Stimulated activated CD4-positive, alpha-beta T cell treated with anti-CD3 and anti-CD28 coated beads, TNF-alpha, amount 100 ng/mL, for 24 hours (primary cell): ENCODE measurements at places on chromosomes 12 and 14.

DNA sequence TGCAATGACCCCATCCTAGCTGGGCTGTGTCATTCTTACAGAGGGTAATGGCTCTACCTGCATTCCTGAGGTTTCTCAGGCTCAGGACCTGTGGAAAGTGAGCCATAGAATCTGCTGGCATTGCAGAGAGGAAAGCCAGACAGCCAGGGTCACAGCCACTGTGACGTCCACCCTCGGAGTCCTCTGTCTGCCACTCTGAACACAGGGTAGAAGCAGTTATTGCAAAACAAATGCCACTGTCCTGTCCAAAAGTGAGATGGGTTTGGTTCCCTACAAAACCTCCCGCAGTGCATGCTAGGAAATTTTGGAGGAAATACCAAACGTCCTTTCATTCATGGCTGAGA lies 37.8 kb downstream of the TNFAIP2 start:
- no peak for DNase-seq

DNA sequence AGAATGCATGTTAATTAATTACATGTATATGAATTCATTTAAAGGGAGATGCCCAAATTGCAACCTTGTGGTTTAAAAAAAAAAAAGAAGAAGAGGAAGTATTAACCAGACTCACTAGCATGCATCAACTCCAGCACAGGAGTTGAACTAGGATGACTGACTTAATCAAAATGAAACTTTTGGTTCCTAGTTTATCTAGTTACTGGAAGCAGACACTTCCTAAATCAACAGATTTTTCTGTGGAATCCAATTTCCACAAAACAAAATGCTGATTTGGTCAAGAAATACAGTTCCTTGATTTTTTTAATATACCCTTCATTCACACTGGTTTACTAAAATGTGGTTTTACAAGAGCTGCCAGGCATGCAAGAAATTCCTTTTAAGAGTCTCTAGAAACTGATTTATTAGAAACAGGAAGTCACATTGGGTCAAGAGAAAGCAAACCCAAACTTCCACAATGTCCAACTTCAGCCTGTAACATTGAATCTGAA lies 41.6 kb downstream of the ITPR2 start:
- no peak for DNase-seq

- no peak for DNase-seq
Measured at GRCh38 chr14:23916446-23916845, 37.1 kb upstream of the DHRS4 start.

DNA sequence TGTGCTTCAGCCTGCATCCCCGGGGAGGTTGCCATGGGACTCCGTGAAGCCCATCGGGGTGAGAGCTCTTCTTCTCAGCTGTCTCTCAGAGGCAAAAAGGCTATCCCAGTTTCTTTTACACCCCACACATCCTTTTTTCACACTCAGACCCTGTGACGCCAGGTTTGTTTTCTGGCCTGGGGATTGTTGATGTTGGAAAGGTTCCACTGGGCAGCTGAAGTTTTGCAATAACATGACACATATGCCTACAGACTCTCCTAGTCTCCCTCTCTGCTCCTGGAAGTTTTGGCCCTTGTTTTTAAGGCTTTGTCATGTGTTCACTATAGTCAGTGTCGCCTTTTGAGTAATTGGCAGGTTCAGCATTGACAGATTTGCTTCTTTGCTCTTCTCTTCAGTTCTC lies 118.6 kb downstream of the SMOC1 start:
- no peak for DNase-seq

GRCh38 chr12:110680032-110680431 lies 8.9 kb downstream of the HVCN1 start:
- no peak for DNase-seq

DNA sequence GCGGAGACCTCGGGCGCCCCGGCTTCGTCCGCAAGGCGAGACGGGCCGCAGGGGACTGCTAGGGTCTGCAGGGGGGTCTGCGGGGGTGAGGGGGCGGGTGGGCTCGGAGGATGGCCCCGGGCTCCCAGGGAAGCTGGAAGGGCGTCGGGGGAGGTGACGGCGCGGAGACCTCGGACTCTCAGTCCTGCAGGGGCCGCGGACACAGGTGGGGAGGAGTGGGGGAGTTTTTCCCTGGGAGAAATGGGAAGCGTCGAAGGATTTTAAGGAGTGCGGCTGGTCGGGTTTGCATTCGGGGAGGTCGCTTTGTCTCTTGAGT lies 25.9 kb downstream of the ZBTB42 start:
- no peak for DNase-seq

DNA sequence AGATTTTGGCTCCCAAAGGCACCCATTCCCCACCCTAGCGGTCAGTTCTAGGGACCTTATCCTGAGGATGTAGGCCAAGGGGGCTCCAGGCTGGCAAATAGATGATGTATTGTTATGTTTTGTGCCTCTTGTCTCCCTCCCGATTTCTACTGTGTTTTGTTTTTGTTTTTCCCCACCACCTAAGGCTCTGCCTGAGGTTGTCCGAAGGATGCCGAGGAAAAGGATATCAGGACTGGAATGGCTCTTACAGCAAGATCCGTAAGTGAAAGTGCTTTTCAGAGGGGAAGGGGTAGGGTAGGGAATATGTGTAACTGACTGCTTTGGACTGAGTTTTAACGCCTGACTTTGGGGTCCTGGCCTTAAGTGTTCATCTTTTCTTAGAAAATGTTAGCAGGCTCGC lies 6.6 kb downstream of the FOXG1 start:
- no peak for DNase-seq

DNA sequence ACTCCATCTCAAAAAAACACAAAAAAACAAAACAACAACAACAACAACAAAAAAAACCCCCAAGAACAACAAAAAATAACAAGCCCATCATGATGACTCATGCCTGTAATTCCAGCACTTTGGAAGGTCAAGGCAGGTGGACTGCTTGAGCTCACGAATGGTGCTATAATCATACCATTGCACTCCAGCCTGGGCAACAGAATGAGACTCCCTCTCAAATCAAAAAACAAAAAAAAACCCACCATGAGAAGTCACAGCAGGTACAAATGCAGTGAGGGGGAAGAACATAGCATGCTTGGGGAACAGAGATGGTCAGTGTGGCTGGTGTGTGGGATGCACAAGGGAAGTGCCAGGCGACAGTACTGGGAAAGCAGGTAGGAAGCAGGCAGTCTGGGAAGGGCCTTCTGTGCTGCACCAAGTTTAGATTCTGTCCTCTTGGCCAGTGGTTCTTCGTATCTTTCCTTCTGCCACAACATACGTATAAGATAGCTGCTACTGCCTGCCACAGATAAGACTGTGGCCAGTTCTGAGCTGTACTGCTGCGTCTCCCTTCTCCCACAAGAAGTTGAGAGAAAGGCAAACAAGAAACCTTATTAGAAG lies 28.0 kb downstream of the ATG14 start:
- DNase-seq = no peak

DNA sequence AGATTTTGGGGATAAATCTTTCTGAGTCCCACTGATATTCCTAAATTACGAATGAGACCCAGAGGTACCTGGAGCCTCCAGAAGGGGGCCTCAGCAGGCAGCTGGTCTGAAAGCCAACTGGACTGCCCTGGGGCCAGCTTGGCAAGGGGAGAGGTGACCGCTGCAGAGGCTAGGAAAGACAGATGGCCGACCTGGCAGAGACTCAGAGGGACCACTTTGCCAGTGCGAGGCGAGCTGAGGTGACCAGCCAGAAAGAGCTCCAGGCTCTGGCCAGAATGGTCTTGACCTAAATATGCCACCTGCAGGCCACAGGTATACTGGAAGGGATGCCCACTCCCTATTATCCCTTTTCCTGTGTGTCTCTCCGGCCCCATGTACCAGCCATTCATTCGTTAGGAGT lies 256.8 kb upstream of the GARIN6 start:
- DNase-seq = no peak

- DNase-seq = peak; percentile 49
Measured at GRCh38 chr12:68358532-68359485, 26.6 kb upstream of the MDM1 start.

- DNase-seq = no peak
Measured at GRCh38 chr12:42448841-42449240, 122.9 kb downstream of the PPHLN1 start.

DNA sequence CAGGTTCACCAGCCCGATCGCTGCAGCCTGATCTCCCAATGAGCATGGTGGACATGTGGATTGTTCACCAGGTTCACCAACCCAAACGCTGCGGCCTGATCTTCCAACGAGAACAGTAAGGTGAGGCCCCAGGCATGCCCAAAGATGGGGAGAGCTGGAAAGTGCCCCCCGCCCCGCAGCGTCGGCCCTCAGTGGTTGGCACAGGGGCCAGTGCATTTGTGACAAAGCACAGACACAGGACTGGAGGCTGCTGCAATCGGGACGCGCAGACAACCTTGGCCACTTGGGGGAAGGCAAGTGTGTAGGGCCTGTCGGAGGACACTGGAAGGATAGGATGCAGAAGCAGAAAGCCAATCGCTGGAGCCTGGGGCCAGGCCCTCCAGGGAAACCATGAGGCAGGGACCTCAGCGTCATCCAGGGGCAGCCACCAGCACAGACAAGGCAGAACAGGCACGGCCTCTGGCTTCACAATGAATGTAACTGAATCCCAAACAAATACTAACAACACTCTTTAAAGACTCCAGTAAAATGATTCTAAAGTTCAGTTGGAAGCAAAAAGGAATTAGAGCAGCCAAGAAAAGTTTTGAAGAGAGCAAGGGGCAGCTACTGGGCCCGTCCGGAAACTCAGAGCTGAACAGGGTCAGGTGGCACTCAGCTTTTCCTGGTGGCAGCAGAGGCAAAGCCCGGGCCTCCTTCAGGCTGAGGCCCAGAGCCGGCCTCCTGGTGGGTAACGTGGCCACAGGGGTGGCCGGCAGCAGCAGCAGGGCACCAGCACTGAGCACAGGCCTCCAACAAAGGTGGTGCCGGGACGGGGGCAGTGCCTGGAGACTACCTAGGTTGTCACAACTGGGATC lies 13.3 kb downstream of the BRF1 start:
- DNase-seq = no peak

- DNase-seq = no peak
Measured at GRCh38 chr14:46840944-46841720, 189.6 kb upstream of the RPL10L start.

DNA sequence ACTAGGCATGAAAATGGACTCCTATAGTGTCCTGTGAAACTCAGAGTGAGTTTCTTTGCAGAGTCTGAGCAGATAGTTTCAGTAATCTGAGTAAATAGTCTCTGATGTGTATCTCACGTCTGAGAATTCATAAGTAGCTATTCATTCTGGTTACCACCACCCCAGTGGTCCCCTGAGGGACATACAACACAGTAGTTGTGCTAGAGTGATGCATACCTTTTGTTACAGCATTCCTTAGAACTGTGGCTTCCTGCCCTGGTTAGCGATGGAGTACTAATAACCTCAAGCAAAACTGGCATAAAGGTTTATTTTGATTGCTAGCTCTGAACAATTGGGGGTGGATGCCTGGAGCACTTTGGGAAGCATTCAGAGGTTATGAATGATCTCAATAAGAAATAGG lies 114.7 kb downstream of the DAAM1 start:
- DNase-seq = no peak

GRCh38 chr12:31832740-31833729 lies 104.2 kb upstream of the AMN1 start:
- no peak for DNase-seq

- no peak for DNase-seq
Measured at GRCh38 chr14:106134886-106135285, 608.5 kb downstream of the TMEM121 start.

- no peak for DNase-seq
Measured at GRCh38 chr12:47944685-47945340, 18.6 kb upstream of the TMEM106C start.

GRCh38 chr14:78424311-78424710 lies 254.1 kb downstream of the NRXN3 start:
- no peak for DNase-seq

GRCh38 chr12:3073438-3074250 lies 3.5 kb upstream of the TSPAN9 start:
- DNase-seq = peak; percentile 68
